ENCODE measurements at places on chromosomes 7 and 10.

- no peak for DNase-seq
These were observed 153.9 kb downstream of the DNAJC1 start for GRCh38 chr10:21849607-21850006.

GRCh38 chr10:119665901-119666708 is 14.9 kb downstream of the BAG3 start:
- DNase-seq, result peak; percentile 74

DNA sequence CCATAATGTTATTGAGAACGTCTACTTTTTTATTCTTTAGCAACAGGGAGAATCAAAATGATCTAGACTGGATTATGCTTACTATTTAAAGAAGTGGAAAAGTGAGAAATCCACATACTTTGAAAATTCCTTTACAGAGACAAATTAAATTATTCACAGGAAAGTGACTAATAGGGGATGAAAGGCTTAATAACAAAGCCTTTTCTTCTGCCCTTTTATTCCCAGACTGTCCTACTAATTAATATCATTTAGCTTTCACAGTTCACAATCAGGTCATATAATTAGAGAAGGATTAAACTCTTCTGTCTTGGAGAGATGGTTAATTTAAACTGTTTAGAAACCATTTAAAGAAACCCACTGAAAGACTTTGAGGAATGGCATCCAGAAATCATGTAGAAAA is 58.8 kb downstream of the ARL4A start:
- DNase-seq, result no peak

DNA sequence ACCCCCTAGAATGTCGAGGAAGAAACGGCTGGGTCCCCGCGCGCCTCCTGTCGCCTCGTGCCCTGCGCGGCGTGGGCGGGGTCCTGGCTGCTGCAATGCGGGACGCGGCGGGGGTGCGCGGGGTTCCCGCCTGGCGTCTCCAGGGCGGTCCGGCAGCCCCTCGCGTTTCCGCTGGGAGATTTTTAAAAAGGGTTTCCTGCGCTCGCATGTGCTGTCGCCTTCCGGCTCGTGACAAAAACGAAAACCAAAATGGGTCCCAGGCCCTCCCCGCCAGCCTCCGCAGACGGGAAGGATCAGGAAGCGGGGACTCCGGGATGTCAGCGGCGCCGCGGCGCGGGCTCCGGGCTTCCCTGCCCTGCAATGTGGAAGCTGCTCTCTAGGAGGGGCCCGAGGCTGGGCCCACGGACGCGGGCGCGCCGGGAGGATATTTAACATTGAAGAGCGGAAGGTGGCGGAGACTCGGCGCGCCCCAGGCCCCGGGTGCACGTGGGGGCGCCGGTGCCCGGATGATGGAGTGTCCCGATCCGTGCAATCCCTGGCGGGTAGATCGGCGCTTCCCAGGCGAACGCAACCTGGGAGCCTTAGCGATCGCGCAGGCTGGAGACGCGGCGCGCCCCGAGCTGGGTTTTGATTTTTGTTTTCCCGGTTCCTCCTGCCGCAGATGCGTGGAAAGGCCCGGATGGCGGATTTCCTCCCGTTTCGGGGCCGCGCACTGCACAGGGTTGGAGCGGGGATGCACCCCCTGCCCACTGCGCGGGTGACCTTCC is 1.0 kb downstream of the PFKP start:
- DNase-seq, result peak; percentile 80

GRCh38 chr7:136405931-136406777 is 429.0 kb upstream of the MTPN start:
- DNase-seq, result peak; percentile 72

- peak; percentile 49 for DNase-seq
These were observed 19.7 kb upstream of the FKBP9 start for GRCh38 chr7:32937344-32938174.

DNA sequence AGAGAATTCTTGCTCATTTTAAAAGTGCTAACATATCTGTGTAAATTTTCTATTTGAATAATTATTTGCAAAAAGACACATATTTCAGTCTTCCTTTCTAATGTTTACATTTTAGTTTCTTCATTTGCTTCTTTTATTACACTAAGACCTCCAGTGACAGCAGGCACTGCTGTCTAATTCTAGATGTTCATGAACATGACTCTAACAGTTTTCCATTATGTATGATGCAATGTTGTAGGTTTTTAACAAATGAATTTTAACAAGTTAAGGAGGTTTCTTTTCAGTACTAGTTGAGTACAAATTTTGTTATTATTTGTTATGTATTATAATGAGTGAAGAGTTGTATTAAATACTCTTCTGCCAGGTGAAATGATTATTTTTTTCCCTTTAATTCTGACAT is 83.6 kb downstream of the GRB10 start:
- peak; percentile 19 for DNase-seq

DNA sequence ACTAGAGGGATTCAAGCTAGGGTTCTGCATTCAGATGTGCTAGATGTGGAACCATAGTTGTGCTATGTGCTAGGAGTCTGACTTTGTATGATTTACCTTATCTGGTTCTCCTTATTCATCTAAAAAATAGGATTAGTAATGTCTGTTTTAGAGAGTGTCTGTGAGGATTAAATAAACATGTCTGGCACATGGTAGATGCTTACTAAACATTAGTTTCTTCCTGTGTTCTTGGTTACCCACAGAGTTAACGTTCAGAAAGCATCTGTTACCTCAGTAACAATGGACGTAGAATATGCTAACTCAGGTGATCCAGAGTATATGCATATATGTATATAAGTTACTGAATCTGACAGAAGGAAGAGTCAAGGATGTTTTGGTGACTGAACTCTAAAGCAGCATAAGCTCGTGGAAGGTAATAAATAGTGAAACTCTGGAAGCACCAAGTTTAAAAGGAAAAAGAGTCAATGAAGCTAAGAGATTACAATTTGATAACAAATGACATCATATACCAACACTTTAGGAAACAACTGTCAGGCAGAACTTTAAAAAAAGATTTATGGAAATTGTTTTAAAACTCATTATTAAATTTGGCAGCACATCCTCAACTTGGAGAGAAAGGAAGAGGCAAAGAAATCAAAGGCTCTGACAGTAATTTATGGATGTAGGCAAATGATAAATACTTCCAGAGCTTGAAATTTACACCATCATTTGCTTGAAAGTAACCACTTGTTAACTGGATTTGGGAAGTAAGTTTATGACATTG is 127.0 kb downstream of the CCNY start:
- DNase-seq, result peak; percentile 40
